ENCODE measurements at places on chromosomes 3 and 15.

- DNase-seq, result no peak
Observed at GRCh38 chr3:18288243-18288642, 136.9 kb downstream of the SATB1 start.

DNA sequence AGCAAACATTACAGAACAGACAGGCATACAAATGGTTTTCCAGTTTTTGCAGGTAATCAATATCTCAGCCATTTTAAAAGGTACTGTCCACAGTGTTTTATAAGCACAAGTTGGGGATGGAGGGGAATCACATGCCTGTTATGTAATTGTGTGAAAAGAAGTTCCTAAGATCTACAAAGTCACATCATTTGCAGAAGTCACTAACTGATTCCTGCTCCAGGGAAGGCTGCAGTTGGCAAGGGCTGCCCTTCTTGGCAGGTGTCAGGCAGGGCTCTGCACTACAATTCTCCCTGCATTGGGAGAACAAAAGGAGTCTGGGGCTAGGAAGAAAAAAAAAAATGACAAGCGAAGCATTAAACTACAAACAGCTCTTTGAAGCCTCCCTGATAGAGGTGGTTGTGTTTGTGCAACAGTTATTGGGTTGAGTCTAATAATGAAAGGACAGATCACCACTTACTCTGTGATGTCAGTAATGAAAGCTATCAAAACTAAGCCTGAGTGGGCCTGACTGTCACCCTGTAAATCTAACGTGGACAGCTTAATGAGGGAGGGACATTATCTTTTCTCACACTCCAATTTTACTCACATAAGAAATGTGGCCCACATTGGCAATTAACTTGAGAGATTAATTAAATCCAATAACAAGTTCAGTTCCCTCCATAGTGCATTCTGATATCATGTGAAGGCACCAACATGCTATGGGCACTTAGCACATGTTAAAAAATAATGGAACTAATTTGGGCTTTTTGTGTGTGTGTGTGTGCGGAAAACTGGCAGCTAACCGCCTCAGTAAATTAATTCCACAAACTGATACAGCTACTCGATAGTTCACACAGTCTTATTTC lies 242.9 kb downstream of the FHIT start:
- no peak for DNase-seq

GRCh38 chr3:21718161-21718765 lies 32.7 kb downstream of the ZNF385D start:
- no peak for DNase-seq

GRCh38 chr3:136699271-136699828 lies 52.8 kb downstream of the STAG1 start:
- no peak for DNase-seq

DNA sequence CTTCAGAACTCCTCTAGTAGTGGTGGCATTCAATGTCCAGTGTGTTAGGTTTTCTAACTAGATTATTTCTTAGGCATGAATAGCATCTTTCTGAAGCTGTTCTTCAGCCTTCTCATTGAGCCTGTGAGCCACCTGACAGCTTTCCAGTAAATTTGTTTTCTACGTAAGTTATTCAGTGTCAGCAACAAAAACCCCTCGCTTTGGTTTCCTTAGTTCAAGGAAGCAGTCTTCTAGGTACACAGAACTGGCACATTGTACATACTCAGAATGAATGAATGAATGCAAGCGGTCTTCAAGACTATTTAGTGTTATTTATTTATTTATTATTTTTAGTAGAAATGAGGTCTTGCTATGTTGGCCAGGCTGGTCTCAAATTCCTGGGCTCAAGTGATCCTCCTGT lies 44.9 kb downstream of the DRD3 start:
- DNase-seq, result no peak

- DNase-seq, result no peak
Observed at GRCh38 chr15:44790656-44791055, 54.3 kb downstream of the TRIM69 start.

DNA sequence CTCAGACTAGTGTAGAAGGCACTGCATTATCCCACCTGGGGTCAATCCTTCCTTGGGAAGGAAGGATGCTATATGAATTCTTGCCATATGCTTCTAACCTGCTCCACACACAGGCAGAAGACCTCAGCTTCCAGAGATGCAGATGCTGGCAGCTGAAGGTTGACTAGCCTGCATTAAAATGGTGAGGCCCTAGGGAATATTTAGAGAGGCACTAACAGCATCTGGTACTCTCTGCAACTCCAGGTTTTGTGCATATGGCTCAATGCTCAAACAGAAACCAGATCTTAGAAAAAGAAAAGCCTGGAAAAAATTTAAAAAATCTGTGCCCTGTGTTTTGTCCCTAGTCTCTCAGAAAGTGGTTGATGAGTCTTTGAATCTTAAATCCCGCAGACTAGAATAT lies 56.0 kb upstream of the MYRIP start:
- no peak for DNase-seq

DNA sequence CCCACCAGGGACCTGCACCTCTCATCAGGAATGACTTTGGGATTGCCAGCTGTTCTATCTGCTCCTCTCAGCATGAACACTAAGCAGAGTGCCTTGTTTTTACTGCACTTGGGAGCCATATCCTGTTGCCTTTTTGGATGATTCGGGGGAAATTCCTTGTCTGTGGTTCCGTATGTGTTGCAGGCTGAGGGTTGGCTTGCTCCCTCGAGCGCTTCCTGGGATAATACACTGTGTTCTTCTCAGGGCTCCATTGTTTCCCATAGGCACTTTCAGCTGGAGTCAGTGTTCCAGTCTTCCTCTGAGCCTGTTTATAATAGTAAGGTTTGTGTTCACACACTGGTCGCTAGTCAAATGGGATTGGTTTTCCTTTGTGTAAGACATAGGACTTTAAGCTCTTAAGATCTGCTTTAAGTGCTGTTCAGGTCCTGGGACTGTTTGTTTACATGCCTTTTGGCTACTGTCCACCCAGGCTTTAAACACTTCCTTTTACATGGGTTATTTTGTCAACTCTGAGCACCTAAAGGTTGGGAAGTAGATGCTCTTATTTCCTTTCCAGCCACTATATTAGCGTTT lies 23.4 kb downstream of the BOC start:
- no peak for DNase-seq

DNA sequence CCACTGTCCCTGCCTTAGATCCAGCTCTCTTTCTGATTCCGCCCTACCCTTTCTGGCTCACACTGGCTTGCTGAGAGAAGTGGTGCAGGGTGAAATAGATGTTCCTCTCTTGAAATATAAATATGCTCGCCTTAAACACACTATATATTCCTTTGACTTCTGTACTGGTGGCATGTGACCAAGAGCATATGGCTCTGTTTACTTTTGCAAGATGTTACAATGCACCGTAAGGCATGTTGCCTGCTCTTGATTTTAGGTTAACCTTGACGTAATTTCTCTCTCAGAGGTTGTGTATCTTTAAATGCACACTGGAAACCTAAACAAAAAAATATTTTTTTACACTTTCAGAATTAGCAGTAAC lies 749 bp downstream of the RSRC1 start:
- no peak for DNase-seq

DNA sequence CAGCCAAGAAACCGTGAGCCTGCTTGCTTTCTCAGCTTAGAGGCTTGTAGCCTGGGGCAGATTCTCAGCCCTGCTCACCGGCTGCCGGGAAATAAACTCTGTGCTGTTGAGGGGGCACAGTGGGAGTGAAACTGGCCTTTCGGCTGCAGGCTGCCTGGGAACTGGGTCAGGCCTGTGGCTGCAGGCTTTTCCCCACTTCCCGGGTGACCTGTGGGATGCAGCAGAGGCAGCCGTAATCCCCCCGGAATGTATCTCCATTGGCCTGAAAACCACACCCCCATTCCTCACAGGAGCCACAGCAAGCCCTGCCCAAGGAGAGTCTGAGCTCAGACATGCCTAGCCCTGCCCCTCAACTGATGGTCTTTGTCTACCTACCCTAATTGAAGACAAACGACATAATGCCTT lies 110.9 kb downstream of the STXBP5L start:
- no peak for DNase-seq

DNA sequence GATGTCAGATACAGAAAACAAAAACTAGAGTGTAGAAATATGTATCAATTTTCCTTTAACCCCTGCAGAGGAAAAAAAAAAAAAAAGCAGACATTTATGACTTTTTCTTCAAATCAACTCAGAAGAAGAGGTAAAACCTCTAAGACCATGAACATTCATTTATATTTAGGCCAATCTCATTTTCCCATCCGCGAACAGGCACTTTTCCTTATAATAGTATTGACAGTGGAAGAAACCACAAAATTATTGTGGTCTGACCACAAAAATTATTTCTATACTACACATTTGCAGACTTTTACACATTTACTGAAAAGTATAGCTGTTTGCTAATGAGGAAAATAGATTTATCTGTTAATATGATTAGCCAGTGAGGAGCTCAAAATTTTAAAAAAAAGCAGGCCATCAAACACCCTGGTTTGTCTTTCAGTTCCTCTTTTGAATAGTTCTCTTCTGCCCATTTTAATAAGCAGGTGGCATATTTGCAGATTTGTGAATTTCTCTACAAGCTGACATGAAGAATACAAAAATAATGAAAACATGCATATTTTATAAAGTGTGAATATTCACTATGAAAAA lies 5.7 kb downstream of the OSBPL11 start:
- DNase-seq, result no peak

- DNase-seq, result no peak
Observed at GRCh38 chr3:189270248-189270832, 98.6 kb downstream of the TPRG1 start.

DNA sequence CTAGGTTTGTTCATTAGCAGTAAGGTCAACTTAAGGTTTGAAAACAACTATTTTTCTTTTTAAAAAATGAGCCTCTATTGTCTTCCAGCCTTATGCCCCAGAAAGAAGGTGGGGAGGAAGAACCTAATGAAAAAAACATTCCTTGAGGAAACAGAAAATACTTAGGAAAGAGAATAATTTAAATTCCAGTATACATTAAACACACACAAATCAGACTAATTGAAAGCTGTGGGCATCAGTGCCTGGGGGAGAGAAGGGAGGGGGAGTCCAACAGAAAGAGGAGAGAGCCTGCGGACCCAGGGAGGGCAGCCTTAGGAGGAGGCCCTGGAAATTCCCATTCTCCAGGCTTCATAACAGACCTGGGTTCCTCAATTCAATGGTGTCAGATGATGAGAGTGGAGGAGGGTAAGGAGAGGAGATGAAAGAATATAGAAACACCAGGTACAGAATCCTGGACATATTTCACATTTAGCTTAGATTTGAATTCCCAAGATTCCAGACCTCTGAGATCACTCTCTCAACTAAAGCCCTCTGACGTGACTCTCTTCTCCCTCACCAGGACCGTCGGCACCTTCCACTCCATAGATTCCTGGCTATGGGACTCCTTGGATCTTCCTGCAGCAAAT lies 320.5 kb upstream of the UMPS start:
- no peak for DNase-seq

GRCh38 chr3:171194965-171195364 lies 168.4 kb upstream of the SLC2A2 start:
- no peak for DNase-seq

DNA sequence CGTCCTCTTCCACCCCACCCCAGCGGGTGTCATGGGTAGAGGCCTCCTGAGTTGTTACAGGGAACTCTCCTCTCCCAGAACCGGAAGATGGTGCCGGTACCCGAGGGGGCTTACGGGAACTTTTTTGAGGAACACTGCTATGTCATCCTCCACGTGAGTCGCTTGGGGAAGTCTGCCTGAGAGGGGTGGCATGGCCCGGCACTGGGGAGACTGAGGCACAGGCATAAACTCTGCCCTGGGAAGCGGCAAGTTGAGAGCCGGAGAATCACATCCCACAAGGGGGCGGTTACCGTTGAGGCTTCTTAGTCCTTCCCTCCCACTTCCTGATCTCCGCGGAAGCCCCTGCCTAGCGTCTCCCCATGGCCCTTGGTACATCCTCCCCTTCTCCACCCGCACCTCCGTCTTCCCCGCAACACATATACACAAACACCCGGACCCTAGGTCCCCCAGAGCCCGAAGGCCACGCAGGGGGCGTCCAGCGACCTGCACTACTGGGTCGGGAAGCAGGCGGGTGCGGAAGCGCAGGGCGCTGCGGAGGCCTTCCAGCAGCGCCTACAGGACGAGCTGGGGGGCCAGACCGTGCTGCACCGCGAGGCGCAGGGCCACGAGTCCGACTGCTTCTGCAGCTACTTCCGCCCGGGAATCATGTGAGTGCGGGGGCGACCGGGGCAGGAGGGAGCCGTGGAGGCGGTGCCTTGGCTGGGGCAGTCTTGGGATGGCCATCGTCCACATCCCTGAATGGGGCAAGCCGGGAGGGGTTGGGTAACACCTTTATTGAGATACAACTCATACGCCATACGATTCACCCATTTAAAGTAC lies 3.4 kb downstream of the VILL start:
- DNase-seq, result peak; percentile 66

DNA sequence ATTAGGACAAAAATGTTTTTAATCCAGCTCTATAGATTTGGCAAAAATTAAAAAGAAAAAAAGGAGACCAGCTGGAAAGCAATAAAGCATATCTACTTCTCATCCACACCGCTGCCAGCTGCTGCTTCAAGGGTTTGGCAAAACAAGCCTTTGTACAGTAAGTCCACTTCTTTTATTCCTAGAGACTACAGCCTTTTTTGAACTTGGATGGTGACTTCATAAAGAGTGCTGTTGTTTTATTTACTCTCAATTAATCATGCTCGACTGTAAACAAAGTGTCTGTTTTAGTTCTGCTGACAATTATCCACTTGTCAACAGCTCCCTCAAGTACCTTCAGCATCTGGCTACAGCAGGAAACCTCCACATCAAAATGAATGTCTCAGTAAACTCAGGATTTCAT lies 12.3 kb upstream of the FOXB1 start:
- no peak for DNase-seq

DNA sequence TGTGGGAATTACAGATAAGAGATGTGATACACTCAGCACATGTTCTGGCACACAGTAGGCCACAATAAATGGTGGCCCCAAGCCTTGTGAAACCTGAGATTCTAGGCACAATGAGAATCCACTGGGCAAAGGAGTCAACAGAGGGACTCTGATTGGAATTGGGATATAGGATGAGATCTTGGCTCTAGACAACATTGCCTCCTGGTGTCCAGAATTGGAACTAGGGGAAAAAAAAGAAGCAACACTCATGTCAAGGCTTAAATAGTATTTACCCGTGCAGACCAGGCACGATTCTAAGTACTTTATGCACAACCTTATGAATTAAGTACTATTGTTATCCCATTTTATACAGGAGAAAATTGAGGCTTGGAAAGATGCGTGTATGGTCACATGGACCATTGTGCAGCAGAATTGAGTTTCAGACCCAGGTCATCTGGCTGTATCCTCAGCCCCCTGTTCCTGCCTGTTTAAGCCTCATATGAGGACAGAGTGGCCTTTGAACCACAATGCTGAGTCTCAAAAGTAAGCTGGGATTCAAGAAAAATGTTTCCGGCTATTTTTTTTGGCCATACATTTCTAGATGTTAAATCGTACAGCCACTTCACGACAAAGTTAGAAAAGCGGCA lies 124.8 kb downstream of the SV2B start:
- DNase-seq, result no peak

DNA sequence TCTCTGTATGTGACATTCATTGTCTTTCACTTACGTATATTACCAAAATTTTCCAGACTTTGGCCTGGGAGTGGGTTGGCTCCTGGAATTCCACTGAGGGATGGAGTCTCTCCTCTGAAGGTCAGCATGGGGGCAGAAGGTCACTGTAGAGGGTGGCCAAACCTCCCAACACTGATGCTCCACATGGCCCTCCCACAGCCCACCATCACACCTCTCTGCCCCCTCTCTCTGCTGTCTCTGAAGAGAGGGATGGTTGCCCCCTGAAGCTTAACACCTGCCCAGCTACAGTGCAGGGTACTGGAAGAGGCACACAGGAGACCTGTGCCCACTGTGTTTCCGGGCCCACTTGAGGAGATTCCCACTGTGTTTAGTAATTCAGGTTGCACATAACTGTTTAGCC lies 52.2 kb downstream of the CMTM6 start:
- DNase-seq, result no peak

GRCh38 chr3:107881509-107881908 lies 209.3 kb downstream of the CD47 start:
- DNase-seq, result no peak

Data from activated CD4-positive, alpha-beta T cell treated with anti-CD3 and anti-CD28 coated beads for 24 hours (primary cell).